Panc1 (cell line): ENCODE measurements at places on chromosomes 6 and 20.

- peak overlapping the region; percentile 63 for H3K4me3 ChIP-seq
- no peak for DNase-seq
- peaks cover 6% of the 10 kb centered on the region for H3K27me3 ChIP-seq
Measured at GRCh38 chr6:3226481-3227362, 731 bp downstream of the TUBB2B start.

- H3K27me3 ChIP-seq = no peaks in the 10 kb centered on the region
- H3K4me1 ChIP-seq = no peaks in the 10 kb centered on the region; the same call in 1 of the 2 replicates
- no peak overlapping the region for H3K27ac ChIP-seq
- H3K36me3 ChIP-seq = no peaks in the 10 kb centered on the region
Measured at GRCh38 chr6:136751522-136751956, 40.7 kb downstream of the MAP3K5 start.

- H3K27ac ChIP-seq = no peak overlapping the region
- H3K27me3 ChIP-seq = no peaks in the 10 kb centered on the region
- no peak overlapping the region for H3K4me3 ChIP-seq
- DNase-seq = no peak
Measured at GRCh38 chr20:12966468-12967085, 42.2 kb upstream of the SPTLC3 start.

DNA sequence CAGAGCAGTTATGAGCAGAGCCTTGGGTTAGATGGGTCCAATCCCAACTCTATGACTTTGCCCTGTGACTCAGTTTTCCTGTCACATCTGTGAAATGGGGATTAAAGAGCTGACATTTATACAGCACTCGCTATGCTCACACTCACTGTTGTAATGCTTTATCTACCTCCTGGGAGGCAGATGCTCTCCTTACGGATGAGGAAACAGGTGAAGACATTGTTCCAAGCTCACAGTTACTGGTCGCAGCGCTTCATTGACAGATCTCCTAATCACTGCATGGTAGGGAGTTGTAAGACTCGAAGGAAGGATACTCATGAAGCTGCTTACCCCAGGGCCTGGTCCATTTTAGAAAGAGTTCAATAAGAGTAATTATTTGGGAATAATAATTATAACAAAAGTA lies 2.9 kb upstream of the MYLK2 start:
- no peak for DNase-seq
- H3K4me1 ChIP-seq = peaks cover 31% of the 10 kb centered on the region
- peak overlapping the region; percentile 44 for H3K27ac ChIP-seq
- H3K36me3 ChIP-seq = no peaks in the 10 kb centered on the region
- H3K4me3 ChIP-seq = no peak overlapping the region

DNA sequence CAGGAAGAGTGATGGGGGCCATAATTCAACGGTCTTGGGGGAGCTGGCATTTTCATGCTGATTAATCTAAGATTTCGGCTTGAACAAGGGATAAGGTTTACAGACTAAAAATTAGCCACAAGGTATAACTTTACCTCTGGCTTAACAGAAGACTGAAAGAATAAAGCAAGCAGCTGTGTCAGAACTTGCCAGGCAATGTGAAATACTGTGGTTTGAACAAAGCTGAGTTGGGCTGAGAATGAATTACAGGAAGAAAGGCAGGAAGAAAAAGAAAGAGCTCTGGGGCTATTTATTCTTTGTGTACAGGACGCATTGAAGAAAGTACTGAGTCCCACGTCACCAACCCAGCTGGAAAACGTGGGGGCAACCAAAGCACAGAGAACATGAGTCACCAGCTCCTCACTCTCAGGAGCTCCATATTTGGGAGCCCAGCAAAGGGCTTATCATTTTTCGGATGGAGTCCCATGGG lies 121.5 kb upstream of the NEDD9 start:
- H3K27ac ChIP-seq = no peak overlapping the region
- no peaks in the 10 kb centered on the region for H3K4me1 ChIP-seq
- no peak for DNase-seq
- H3K36me3 ChIP-seq = no peaks in the 10 kb centered on the region
- no peak overlapping the region for H3K4me3 ChIP-seq

- no peak for DNase-seq
- H3K27ac ChIP-seq = no peak overlapping the region
- no peaks in the 10 kb centered on the region for H3K4me1 ChIP-seq
- H3K4me3 ChIP-seq = no peak overlapping the region
- H3K27me3 ChIP-seq = no peaks in the 10 kb centered on the region
- H3K36me3 ChIP-seq = no peaks in the 10 kb centered on the region
Measured at GRCh38 chr6:136415351-136416007, 125.8 kb upstream of the BCLAF1 start.

DNA sequence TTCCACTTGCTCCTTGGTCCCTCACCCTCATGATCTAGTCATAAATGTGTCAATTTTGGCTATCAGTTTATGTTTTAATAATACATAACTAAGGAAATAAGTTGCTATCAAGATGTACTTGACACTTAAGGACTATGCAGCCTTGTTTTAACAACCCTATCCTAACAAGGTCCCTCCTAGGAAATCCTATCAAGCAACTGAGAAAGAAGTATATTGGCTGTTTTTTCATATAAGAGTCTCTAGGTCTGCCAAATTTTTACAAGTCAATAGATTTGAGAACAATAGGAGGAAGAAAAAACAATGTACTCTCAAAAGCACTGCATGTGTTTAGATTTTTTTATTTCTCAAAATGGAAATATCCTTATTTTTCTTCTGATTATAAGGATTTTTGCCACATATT lies 14.7 kb downstream of the FILIP1 start:
- DNase-seq = no peak
- H3K27me3 ChIP-seq = peaks cover 3% of the 10 kb centered on the region
- no peak overlapping the region for H3K27ac ChIP-seq
- no peaks in the 10 kb centered on the region for H3K4me1 ChIP-seq
- H3K36me3 ChIP-seq = no peaks in the 10 kb centered on the region

- peak; percentile 27 for DNase-seq
- H3K27me3 ChIP-seq = no peaks in the 10 kb centered on the region
- H3K36me3 ChIP-seq = no peaks in the 10 kb centered on the region
Measured at GRCh38 chr20:57514273-57514751, 10.6 kb downstream of the CTCFL start.

DNA sequence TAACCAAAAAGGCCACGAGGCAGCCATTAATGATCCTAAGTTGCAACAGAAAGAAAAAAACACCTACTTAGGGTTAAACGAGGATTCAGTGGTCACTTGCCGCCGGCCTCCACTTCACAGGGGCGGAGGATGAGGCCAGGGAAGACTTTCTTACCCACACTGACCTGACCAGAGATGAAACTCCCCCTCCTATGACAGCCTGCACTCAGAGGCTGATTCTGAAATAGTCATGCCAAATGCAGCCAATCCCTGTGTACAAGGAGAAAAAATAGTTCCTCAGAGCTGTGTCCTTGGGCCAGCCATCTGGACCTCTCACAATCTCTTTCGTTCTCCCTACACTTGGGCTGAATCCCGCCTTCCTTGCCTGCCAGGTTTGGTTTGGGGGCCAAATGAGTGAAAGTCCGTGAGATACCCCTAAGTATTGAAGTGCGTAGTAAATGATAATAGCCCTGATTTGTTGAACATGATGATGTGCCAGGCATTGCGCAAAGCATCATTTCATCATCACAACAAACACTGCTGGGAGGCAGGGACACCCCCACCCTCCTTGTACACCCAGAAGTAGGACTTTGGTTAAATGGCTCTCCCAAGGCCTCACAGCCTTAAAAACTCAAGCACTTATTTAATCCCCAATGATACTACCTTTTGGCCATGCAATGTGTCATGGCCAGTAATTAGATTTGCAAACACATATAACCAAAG lies 3.2 kb upstream of the IRF4 start:
- no peak for DNase-seq
- no peaks in the 10 kb centered on the region for H3K36me3 ChIP-seq
- H3K4me3 ChIP-seq = no peak overlapping the region

DNA sequence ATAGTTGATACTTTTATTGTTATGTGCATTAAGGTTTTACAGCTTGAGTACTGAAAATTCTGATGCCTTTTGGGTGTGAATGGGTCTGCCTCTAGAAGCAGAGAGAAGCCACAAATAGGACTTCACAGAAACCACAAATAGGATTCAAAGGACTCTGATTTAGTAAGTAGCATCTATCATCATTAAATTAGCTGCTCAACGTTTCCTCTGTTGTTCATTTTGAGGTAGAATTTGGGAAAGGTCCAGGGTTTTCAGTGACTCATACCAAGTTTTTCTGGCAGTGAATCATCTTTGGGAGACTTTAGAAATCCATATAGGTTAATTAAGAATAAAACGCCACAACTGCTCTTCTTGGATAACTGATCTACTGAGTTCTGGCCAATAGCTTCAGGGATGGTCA lies 105.1 kb downstream of the PHF3 start:
- no peaks in the 10 kb centered on the region for H3K36me3 ChIP-seq
- H3K4me1 ChIP-seq = no peaks in the 10 kb centered on the region
- H3K27me3 ChIP-seq = peaks cover 5% of the 10 kb centered on the region; the same call in 1 of the 2 replicates
- H3K27ac ChIP-seq = no peak overlapping the region
- DNase-seq = no peak
- no peak overlapping the region for H3K4me3 ChIP-seq

DNA sequence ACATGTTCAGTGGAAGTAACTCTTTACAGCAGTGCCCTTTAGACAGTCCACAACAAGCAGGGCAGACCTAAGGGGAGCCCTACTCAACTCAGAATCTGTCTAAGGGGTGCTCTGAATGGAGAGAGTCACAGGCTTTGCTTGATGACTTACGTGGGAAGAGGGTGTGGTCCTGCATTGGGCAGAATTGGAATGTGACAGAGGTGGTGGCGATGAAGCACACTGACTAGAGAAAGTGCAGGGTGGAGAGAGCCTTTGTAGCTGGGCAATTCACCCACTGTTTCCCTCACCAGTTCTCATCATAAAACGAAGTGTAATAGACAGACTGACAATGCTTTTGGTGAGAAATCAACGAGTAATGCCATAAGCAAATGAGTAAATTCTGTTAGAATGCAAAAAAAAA lies 11.2 kb downstream of the TP53INP2 start:
- DNase-seq = no peak
- H3K36me3 ChIP-seq = 0 out of 2 replicates have a peak, but pooled peaks cover 2% of the 10 kb centered on the region
- H3K4me3 ChIP-seq = no peak overlapping the region
- no peaks in the 10 kb centered on the region for H3K27me3 ChIP-seq
- H3K4me1 ChIP-seq = peaks cover 3% of the 10 kb centered on the region; the same call in 1 of the 2 replicates
- H3K27ac ChIP-seq = no peak overlapping the region

DNA sequence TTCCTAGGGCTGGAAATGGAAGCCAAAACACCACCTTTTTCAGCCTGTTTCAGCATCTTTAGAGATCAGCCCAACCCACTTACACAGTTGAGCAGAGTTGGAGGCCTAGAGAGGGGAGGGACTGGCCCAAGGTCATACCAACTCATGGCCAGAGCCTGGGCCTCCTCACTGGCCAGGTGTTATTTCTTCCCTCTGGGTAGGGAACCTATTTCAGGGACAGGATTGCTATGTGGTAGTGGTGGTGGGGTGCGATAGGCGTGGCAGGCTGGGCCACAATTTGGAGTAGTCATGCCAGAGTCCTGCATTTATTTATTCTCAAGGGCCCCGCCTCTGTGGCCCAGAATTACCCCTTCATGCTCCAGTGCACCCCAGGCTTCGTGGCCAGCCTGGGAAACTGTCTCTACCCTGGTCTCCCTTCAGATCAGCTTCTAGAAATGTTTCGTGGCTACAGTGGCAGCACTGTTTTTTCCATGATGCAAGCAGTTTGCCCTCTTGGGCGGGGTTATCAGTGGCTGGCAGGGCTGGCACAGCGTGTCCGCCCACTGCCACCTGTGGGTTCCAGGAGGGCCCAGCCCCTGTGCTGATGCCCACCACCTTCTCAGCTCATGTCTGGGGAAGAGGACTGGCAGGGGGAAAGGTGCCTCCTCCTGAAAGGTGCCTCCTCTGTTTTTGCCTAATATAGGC lies 6.2 kb downstream of the VEGFA start:
- H3K27ac ChIP-seq = no peak overlapping the region
- peaks cover 39% of the 10 kb centered on the region for H3K4me1 ChIP-seq
- no peak for DNase-seq
- H3K27me3 ChIP-seq = no peaks in the 10 kb centered on the region
- H3K36me3 ChIP-seq = peaks cover 7% of the 10 kb centered on the region
